ENCODE measurements at places on chromosomes 6 and 20.
A peak's percentile ranks its signal among the peaks of the same experiment; 100 is the strongest.

DNA sequence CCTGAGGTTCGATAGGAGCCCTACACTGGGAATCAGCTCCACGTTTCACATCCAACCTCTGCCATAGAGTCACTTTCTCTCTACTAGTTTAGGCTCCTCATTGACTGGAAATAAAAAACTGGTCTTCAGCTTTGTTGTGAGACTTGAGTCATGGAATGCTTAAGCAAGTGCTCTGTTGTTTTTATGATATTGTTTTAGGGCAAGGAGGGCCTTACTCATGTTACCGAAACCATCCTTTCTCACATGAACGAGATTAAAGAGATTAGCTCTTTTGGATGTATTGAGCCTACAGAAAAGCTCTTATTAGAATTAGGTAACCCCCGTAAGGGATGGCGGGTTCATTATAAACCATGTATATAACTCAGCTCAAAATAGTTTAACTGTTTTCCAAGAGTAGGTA is 6.9 kb upstream of the MOCS1 start:
- DNase-seq = no peak

DNA sequence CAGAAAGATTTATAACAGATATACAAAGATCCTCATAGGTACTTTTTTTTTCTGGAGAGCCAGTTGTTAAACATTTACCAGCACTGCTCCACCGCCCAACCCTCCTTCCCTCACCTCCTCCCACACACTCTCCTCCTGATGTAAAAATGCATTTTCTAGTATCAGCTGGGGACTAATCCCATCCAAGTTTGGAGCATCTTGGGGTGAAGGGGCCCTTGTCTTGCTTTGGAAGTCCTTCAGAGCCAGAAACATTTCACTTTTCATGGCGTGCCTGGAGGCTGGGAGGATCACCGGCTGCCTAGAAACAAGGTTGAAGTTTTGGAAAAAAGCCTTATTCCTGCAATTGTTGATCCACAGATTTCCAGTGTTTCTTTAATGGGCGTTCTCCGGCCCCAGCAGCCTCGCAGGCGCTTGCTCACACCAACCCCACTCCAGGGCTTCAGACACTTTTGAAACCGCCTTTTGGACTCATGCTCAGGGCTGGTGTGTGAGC is 165.1 kb upstream of the AFDN start:
- DNase-seq = no peak

- DNase-seq = peak; percentile 73
These were observed 66.2 kb upstream of the RREB1 start for GRCh38 chr6:7041511-7042026.

- DNase-seq = no peak
These were observed 45.5 kb downstream of the HMGN3 start for GRCh38 chr6:79188885-79189480.

DNA sequence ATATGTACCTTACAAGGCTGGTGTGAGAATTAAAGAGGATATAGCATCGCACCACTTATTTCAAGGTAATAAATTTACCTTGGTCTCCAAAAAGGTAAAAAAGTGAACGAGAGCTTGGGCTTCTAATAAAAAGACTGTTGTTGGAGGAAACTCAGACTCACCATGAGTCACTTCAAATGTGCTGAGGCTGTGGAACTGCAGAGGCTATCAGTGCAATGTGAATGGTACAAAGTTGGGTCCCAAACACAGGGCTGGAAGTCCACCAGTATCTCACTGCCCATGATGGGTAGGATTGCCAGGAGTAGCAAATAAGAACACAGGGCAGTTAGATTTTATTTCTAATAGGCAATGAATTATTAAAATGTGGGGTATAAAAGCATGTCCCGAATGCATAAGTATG is 200.6 kb downstream of the MAFB start:
- no peak for DNase-seq

DNA sequence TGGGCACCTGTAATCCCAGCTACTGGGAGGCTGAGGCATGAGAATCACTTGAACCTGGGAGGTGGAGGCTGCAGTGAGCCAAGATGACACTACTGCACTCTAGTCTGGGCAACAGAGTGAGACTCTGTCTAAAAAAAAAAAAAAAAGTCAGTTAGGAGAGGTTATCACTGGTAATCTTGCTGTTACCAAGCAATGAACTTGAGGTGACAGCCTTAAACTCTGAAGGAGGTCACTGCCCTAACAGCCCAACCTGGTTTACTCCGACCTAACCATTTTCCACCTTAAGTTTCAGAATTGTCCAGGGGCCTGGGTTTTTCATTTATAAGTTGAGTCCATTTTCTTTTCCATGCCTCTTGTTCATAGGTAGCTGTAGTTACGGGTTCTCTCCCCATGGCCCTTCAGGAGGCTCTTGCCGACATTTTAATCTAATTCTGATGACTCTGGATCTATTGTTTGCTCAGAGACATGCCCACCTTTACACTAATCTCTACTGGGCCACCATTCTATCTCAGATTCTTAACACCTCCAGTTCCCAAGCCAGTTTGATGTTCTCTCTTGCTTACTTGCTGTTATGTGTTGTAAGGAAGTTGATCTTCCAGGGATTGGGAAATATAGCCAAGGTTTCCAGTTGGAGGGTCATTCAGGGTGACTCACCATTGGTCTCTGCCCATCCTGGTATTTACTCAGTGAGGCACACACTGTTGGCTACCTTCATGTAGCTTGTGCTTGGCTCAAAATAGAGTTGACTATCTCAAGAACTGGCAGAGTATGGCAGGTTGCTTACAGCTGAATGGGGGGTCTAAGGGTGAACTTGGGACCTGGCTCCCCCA is 29.1 kb downstream of the SHLD1 start:
- no peak for DNase-seq

DNA sequence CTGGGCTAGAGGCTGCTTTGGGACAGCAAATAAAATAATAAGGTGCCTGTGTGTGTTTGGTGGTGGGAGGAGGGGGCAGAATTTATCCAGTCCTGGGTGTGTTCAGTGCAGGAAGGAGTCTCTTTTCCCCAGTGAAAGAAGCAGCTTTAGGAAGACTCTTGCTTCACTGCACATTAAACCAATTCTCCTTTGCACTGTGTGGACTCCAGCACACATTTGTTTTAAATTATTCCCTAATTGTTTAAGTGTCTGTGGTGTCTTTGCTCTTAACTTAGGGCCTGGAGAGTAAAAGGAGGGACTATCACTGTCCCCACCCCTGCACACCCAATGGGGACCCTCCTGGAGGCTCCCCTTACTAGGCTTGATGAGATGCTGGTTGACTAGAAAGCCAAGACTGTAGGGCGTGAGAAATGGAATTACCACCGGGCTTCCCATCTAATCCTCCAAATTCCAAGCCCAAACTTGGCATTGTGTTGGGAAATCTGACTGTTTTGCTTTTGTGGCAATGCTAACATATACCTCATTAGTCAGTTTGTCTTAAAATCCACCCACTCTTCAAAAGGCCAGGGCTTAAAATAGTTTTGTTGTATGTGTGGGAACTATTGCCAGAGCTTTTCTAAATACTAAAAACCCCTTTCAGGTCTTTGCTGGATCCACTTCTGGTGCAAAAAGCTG is 13.5 kb upstream of the DAAM2 start:
- no peak for DNase-seq

GRCh38 chr6:75611011-75611701 is 9.5 kb downstream of the SENP6 start:
- peak; percentile 26 for DNase-seq

DNA sequence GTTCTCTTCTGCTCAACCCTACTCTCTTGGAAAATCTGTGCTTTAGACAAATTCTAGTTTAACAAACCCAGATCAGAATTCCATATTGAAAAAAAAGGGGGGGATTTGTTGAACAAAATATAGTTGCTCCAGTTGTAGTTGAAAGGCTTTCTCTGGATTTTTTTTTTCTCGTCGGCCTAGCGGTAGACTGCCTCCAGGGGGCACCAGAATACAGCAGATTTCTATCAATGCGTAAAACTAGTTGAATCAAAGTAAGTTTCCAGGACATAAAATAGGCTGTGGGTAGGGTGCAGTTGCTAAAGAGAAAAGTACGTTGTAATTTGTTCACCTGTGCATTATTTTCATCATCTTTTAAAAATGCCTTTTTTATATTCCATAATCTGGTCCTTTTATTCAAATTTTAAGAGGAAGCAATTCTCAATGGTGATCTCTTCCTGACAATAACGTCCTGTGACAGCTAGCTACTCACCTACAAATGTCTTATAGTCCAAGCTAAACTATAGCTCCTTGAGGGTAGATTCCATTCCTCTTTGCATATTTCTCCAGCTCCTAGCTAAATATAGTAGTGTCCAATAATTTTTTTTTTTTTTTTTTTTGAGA is 105.4 kb downstream of the PERP start:
- DNase-seq = peak; percentile 70

GRCh38 chr6:168332020-168332419 is 12.4 kb upstream of the DACT2 start:
- no peak for DNase-seq

- DNase-seq = no peak
These were observed 34.8 kb downstream of the ELOVL2 start for GRCh38 chr6:11009353-11009752.

GRCh38 chr6:143264986-143265764 is 185.3 kb downstream of the ADAT2 start:
- no peak for DNase-seq

DNA sequence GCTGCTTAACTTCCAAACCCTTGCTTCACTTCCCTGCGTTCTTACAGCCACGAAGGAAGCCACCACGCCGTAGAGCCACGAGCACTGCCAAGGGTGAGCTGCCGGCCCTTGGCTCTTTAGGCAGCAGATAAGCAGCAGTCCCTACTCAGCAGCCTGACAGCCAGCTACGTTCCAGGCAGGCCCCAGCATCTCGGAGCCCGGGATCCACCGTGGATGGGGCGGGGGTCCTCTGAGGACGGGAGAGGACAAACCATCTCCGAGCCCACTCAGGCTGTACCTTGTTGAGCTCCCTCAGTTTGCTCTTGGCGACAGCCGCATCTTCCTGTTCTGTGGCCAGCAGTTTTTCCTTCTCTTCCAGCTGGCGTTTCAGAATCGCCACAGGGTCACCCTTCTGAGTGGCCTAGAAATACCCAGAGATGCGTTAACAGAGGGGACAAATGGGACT is 40.5 kb downstream of the RRBP1 start:
- no peak for DNase-seq

- peak; percentile 85 for DNase-seq
These were observed 21.3 kb downstream of the TNXB start for GRCh38 chr6:32087574-32088486.

GRCh38 chr6:69780585-69781178 is 16.1 kb downstream of the LMBRD1 start:
- DNase-seq = no peak

DNA sequence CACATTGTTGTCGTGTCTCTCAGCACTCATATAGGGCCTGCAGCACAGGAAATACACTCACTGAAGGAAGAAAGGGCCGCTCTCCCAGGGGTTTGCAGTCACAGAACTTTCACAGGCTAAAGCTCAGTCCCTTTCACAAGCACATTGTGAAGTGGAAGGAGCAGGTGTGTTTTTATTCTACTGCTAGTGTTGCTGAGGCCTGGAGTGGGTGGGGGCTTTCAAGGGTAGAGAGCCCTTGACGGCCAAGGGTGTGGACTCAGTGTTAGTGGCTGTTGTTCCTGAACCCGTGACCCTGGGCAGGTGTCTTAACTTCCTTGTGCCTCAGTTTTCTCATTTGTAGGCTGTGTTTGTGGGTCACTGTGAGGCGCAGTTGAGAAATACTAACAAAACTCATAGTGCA is 66.2 kb upstream of the SLC22A1 start:
- no peak for DNase-seq

DNA sequence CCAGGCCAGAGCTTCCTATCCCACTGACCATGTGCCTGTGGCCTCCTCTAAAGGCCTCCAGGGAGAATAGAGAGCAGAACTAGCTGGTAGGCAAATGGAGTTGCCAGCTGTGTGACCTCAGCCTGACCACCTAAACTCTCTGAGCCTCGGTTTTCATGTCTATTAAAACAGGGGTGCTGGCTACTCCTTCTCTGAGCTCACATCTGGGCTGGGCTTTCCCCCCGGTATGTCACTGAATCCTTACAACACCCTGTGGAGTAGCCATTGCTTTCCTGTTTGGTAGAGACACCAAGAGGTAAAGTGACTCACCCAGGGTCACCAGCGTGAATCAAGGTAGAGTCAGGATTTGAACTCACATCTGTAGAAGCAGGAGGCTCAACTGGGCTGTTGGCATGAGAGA is 132.1 kb downstream of the JPH2 start:
- DNase-seq = no peak

DNA sequence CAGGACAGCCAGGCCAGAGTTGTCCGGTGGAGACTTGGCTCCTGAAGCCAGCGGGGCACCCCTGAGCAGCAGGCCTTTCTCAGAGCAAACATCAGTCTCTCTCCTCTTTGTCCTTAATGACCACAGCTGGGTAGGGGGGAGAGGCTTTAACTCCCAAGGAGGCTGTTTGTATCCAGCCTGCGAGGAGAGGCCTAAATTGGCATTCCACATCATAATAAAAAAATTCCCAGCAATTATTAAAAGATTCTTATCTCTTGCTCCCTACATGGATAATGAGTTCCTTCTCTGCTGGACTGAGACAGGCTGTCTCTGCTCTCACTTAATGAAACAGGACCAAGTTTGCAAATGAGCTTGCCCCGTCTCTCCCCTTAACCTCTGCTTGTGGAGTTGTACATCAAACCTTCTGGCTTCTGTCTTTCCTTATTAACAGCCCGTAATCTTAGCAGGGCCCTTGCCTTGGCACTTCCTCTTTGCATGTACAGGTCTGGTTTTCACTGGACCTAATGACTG is 838.2 kb downstream of the MAFB start:
- no peak for DNase-seq

DNA sequence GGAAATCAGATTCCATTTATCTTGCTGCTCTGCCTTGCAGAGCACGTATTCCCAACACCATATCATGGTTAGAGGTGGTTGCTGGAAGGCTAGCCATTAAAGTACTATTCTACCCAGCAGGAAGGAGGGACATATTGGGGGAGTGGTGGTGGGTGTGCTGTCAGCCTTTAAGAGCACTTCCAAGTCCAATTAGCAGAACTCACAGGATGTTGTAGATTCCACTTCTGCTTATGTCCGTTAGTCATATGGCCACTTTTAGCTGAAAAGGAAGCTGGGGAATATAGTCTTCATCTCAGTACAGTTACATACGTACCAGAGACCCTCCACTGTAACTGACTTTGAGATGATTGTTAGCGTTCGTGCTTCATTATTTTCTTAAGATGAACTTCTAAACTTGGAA is 94.4 kb downstream of the SAMD3 start:
- peak; percentile 16 for DNase-seq

DNA sequence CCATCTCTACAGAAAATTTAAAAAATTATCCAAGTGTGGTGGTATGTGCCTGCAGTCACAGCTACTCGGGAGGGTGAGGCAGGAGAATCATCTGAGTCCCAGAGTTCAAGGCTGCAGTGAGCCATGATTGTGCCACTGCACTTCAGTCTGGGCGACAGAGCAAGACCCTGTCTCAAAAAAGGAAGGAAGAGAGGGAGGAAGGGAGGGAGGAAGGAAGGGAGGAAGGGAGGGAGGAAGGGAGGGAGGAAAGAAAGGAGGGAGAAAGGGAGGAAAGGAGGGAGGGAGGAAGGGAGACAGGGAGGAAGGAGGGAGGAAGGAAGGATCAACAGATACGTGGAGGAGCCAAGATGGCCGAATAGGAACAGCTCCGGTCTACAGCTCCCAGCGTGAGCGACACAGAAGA is 90.1 kb downstream of the ZNF217 start:
- DNase-seq = no peak

- DNase-seq = no peak
These were observed 325.3 kb downstream of the PRL start for GRCh38 chr6:21971541-21971940.
